ENCODE measurements at places on chromosomes 7 and 10.

GRCh38 chr10:62388328-62388727 is 14.2 kb downstream of the ZNF365 start:
- no peak for DNase-seq

- DNase-seq = no peak
Observed at GRCh38 chr10:50415292-50415691, 164.0 kb upstream of the ASAH2 start.

DNA sequence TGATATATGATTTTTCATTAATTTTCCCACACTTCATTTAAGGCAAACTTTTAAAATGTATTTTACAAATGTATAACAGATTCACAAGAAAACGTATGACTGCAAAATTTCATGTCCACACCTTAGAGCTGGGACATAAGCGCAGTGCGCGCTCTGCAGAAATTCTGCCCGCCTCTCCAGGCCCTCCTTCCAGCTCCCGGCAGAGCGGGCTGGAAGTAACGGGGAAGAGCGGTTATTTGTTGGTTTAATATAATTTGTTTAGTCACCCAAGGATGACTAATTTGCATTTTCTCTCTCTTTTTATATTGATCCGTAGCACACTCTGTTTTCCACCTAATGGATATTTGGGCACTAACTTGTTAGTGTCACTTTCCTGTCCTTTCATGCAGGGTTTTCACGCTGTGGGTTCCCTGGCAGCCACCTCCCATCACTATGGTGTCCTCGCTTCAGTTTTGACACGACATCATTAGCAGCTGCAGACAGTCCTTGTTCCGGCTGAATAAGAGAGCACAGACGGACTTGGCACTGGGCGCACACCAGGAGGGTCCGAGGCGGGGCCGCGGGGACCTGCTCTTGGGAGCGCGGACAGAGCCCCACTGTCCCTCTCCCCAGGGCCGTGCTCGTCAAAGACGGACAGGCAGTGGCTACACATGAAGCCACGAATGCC is 129.2 kb upstream of the SEC61G start:
- no peak for DNase-seq

DNA sequence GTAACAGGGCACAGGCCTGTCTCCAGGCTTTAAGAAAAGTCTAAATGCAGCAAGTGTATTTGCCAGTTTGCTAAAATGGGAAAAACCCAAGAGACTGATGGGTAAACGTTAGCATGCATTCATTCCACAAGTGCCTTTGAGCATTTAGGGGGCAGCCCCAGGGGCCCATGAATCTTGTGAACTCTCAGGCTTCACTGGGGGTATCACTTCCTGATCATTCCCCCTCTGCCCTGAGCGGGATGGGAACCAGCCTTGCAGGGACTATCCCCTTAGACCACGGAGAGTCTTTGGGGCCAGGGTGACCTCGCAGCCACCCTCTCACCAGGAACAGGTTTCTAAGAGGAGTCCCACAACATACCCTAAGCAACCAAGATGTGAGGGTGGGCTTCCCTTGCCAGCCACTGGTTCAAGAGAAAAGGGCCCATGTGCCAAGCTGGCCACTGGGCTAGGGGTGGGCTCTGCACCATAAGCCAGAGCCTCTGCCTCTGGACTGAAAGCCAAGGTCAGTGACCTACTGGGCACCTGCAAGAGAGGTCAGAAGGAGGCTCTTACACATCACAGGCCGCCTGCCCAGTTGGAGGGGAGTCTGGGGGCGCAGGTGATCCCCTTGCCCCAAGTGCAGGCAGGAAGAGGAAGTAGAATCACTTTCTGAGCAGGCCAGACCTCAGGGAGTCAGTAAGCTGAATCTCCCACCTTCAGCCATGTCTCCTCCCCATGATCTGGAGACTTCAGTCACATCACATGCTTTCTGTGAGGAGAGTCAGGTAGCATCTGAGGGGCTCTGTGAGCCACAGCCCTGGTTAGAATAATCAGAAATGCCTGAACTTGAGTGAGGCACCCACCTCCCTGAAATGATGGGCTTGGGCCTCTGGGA is 75.0 kb downstream of the C10orf105 start:
- no peak for DNase-seq

DNA sequence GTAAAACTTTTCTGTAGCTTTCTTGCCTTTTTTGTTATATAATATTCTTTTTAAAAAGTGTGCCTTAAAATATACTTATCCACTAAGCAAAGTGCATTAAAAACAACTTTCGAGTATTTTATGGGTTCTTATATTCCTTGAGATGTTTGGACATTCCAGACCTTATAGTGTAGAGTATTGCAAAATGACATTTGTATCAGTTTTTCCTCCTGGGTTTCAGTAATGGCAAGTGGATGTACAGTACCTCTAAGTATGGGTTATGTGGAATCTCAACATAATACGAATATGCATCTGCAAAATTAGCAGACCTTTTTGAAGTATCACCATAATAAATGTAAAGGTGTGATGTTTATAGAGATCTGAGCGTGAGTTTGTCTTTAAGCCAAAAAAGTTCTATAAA is 2.7 kb downstream of the CDK13 start:
- no peak for DNase-seq

- no peak for DNase-seq
Observed at GRCh38 chr10:119219871-119220270, 12.5 kb downstream of the GRK5 start.

GRCh38 chr7:99440195-99440594 is 1.5 kb downstream of the CPSF4 start:
- no peak for DNase-seq

GRCh38 chr7:98283887-98284222 is 2.4 kb downstream of the BRI3 start:
- no peak for DNase-seq

GRCh38 chr7:136523571-136523970 is 344.9 kb upstream of the CHRM2 start:
- DNase-seq = no peak

DNA sequence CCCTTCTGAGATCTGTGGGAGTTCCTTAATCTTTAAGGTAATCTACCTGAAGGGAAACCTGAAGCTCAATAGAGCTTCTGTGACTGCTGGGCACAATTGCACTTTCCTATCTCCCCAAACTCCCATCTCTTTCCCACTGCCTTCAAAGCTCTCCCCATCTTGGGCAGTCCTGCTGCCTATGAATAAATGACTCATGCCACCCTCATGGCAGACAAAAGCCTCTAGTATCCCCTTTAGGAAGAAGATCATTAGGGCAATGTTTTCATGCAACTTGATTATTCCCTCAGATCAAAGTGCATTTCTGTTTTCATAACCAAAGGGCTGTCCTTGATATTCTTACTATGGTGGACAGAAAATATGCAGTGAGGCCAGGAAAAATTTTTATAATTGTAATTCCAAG is 704.9 kb upstream of the LRRN3 start:
- DNase-seq = no peak

DNA sequence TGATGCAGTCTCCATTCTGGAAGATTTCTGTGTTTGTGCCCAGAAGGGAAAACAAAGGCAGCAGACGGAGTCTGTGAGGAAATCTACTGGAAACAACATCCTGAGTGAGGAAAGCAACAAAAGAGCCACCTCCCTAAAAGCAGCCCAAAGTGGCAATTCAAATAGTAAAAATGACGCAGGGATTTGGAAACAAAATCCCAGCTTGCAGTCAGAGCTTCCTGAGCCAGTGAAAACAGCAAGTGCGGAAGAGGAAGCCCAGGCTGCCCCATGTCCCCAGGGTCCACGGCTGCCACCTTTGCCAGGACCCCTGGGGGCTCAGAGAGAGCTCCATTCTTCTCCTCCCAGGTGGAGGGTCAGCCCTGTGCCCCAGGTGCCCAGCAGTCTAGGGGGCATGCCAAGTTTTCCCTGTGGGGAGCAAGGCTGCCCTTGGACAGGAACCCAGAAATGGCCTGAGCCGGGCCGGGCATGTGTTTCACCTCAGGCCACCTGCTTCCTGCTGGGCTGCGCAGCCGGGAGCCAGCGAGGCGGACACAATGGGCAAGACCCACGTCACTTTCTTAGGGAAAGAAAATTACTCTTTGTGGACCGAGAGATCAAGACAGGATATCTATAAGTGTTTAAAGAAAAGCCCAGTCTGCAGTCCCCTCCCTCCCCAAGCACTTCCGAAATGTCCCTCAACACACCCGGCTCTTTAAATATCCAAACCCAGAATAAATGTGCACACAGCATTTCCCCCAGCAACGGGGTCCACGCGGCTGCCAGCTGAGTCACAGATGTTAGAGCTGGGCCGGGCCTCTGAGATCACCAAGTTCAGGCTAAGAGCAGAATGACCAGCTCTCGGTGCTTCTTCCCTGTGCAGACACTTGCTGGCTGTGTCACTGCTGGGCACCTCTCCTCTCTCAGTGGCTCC is 231.1 kb downstream of the ARHGAP12 start:
- no peak for DNase-seq

DNA sequence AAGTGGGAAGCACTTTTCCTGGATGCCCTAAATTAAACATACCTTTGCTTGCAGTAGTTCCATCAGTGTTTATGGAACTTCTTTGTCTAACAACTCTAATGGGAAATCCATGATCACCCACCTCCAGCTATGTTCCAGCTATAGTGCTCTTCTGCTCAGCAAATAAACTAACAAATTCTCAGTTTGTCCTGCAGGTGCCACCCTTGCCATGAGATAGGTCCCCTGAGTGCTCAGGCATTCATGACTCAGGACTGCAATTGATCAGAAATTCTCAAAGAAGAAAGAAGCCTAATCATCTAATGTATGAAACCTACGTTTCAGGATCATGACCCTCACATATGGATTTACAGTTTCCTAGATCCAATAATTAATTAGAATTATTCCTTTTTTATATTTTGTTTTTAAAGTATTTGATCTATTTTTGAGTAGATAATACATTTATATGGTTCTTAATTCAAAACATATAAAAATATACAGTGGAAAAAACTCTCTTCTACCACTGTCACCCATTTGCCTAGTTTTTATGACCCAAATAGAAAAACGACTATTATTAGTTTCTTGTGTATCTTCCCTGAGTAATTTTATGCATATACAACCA is 48.7 kb upstream of the DYNC1I1 start:
- DNase-seq = no peak

DNA sequence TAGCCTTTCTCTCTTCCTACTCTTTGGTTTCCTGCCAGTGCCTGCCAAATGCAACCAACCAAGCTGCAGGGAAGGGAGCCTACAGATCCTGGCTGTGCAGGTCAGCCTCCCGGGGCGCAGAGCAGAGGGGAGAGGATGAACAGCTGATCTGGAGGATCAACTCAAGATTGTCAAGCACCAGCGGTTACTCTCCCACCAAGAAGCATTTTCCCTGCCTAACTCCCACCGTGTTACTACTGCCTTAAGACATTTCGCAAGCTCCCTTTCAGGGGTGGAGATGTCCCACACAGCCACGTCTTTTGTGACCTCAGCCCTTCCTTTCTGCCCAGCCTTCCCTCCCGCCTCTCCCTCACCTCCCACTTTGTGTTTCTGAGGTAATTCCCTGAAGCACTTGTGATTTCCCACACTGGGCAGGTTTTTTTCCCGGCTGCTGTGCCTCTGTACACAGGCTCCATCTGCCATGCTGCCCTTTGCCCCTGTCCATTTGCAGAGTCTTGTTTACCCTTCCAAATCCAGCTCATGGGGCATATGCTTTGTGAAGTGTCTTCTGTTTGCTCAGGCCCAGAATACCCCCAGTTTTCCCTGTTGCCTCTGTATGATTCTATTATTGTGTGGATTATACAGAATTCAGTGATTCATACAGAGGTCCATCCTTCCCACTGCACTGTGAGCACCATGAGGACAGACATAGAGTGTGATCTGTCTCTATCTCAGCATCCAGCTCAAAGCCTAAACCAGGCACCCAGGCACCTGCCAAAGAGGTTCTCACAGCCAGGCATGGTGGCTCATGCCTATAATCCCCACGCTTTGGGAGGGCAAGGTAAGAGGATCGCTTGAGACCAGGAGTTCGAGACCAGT is 40.9 kb upstream of the PAPSS2 start:
- DNase-seq = no peak

DNA sequence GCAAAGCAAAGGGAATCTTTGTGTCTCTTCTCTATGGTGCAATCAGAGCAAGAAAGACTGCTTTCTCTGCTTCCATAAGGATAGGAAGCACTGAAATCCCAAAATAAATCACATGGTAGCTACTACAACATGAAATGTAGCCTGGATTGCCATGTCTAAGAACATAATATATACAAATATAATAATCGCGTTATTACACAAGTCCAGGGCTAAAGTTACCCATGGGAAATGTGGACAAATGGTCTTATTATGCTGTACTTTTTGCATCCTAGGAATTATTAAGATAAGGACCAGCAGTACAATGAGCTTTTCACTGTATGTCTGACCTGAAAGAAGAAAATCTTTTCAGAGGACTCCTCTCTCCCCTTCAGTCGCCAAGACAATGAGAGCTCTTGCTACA is 23.5 kb upstream of the PPP3CB start:
- DNase-seq = no peak
